ENCODE measurements at places on chromosomes 3 and 15.

DNA sequence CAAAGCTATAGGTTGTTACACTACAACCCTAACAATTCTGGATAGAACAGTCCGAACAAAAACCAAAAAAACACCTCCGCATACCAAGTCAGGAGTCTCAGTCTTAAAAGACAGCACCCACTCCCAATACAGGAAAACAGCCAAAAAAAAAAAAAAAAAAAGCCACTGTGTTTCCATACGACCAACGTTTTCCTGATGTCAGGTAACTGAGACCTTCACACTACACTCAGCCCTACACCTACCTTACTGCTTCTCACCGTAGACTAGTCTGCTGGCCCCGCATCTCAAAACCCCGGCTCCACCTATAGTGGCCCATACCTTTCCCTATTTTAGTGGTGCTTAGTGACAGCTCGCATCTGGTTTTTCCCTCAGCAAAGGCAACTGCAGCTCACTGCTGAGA is 339.5 kb upstream of the ADAMTS9 start:
- DNase-seq: no peak
- H3K27ac ChIP-seq: no peak overlapping the region
- no peaks in the 10 kb centered on the region for H3K4me1 ChIP-seq
- no peak overlapping the region for H3K4me3 ChIP-seq

DNA sequence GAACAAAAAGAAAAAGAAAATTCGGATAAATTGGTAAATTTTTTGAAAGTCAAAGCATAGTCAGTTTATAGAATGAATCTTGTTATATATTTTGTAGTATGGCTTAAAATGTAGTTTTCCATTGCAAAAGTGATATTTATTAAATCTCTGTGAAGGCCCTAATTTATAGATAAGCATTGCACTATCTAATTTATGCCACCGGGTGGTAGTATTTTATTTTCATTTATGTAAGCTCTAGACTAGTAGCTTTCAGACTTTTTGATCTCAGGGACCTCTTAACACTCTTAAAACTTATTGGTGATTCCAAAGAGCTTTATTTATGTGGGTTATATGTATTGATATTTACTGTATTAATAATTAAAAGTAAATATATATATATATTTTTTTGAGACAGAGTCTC is 133.9 kb upstream of the LRRFIP2 start:
- DNase-seq: no peak
- H3K36me3 ChIP-seq: peaks cover under 1% of the 10 kb centered on the region
- no peaks in the 10 kb centered on the region for H3K27me3 ChIP-seq
- no peak overlapping the region for H3K27ac ChIP-seq
- H3K4me1 ChIP-seq: no peaks in the 10 kb centered on the region
- no peak overlapping the region for H3K4me3 ChIP-seq

DNA sequence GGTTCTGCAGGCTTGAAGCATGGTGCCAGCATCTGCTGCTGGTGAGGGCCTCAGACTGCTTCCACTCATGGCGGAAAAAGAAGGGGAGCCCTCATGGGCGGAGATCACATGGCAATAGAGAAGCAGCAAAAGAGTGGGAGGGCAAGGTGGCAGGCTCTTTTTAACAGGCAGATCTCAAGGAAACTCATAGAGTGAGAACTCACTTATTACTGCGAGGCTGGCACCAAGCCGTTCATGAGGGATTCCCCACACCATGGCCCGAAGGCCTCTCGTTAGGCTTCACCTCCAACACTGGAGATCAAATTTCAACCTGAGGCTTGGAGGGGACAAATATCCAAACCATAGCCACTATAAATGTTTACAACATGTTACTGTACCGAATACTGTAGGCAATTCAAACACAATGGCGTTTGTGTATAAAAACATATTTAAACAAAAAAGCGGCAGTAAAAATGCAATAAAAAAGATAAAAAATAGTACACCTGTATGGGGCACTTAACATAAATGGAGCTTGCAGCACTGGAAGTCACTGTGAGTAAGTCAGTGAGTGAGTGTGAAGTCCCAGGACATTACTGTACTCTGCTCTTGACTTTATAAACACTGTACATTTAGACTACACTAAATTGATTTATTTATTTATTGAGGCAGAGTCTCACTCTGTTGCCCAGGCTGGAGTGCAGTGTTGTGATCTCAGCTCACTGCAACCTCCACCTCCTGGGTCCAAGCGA is 18.8 kb upstream of the MOBP start:
- no peak overlapping the region for H3K4me3 ChIP-seq
- H3K36me3 ChIP-seq: no peaks in the 10 kb centered on the region
- peak overlapping the region; percentile 73 for H3K27ac ChIP-seq
- DNase-seq: peak; percentile 38
- peaks cover 14% of the 10 kb centered on the region for H3K4me1 ChIP-seq
- H3K27me3 ChIP-seq: no peaks in the 10 kb centered on the region

DNA sequence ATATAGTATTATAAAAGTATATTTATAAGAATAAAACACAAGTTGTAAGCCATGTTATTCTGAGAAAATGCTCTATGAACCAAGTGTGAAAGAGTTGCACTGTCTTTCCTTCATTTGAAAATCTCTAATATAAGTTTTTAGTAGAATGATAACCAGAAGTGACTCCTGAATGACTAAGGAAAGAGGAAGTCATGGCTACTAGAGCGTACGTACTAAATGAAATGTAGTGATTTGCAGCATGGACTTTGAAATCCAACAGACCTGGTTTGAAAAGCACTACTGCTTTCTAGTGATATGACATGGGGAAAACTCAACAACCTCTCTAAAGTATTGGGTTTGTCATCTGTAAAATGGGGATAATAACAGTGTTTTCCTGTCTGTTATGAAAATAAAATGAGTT is 10.3 kb upstream of the DNAJC13 start:
- no peaks in the 10 kb centered on the region for H3K36me3 ChIP-seq
- H3K4me1 ChIP-seq: peaks cover 3% of the 10 kb centered on the region
- no peak for DNase-seq
- no peak overlapping the region for H3K27ac ChIP-seq
- H3K27me3 ChIP-seq: no peaks in the 10 kb centered on the region

DNA sequence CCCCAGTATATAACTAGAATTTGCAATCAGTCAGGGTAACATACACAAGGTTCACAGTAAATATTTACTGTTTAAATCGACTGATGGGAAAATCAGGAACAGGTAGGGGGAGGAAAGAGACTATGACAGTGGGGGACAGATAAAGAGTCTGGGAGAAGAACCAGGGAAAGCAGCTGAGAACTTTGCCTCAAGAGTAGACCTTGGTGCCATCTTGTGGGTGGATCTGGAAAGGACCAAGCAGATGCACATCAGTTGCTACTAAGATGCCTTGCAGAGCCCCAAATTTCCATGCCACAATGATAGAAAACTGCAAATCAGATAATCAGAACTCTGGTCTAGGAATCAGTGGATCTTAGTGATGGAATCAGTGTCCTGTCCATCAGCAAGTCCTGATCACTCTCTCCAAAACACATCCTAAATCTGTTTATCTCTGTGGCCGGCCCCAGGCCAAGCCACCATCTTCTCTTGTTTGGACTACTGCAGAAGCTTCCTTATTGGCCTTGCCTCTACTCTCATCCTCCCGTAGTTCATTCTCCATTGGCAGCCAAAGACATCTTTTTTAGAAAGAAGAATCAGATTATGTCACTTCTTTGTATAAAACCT is 62.7 kb downstream of the PDE8A start:
- no peaks in the 10 kb centered on the region for H3K36me3 ChIP-seq
- DNase-seq: peak; percentile 70
- no peak overlapping the region for H3K27ac ChIP-seq
- H3K4me1 ChIP-seq: peaks cover 9% of the 10 kb centered on the region
- H3K4me3 ChIP-seq: no peak overlapping the region

GRCh38 chr3:148903022-148903442 is 37.9 kb downstream of the CPA3 start:
- no peak overlapping the region for H3K27ac ChIP-seq
- H3K4me3 ChIP-seq: no peak overlapping the region
- H3K27me3 ChIP-seq: no peaks in the 10 kb centered on the region
- no peak for DNase-seq
- H3K4me1 ChIP-seq: no peaks in the 10 kb centered on the region

DNA sequence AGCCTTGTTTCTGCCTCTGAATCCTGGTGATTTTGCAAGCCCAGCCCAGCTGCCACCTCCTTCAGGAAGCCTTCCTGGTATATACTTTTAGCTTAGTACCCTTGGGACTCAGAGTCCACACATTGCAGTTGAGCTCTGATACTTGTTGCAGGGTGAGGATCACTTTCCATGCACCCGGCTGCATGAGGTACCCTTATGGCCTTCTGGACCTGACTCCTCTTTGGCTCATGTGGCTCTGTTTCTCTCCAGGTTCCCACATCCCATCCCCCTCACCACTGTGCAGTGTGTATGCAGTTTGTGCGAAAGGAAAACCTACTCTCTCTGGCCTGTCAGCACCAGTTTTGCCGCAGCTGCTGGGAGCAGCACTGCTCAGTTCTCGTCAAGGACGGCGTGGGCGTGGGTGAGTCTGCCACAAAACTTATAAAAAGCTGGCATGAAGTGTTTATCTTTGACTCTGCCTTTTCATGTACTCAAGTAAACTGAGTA is 23.1 kb upstream of the P4HTM start:
- DNase-seq: peak; percentile 41
- H3K4me1 ChIP-seq: peaks cover 18% of the 10 kb centered on the region
- no peak overlapping the region for H3K4me3 ChIP-seq
- H3K36me3 ChIP-seq: no peaks in the 10 kb centered on the region

- H3K4me3 ChIP-seq: no peak overlapping the region
- DNase-seq: no peak
- H3K27me3 ChIP-seq: no peaks in the 10 kb centered on the region
Measured at GRCh38 chr15:60798821-60799220, 319.9 kb upstream of the ICE2 start.

GRCh38 chr3:83218383-83219200 is 1457.1 kb upstream of the GBE1 start:
- H3K4me3 ChIP-seq: no peak overlapping the region
- H3K36me3 ChIP-seq: no peaks in the 10 kb centered on the region
- H3K27me3 ChIP-seq: no peaks in the 10 kb centered on the region
- no peak for DNase-seq
- H3K4me1 ChIP-seq: no peaks in the 10 kb centered on the region
- H3K27ac ChIP-seq: no peak overlapping the region

DNA sequence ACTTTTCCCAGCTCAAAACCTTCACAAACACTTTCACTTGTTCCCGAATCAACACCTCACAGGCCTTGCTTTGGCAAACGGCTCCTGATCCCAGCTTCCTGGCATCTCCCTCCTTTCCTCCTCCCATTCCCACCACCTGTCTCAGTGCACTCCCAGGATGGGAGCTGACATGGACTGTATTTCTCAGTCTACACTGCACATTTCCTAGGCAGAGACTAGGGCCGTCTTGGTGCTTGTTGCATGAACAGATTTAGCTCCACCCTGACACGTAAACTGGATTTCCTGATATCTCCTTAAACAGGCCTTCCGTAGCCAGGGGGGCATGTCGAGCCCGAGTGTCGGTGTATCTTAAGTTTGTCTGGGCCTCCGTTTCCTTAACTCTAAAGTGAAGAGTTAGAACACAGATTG is 790 bp upstream of the WHAMM start:
- peaks cover 9% of the 10 kb centered on the region for H3K36me3 ChIP-seq
- DNase-seq: no peak
- peak overlapping the region; percentile 99 for H3K27ac ChIP-seq

DNA sequence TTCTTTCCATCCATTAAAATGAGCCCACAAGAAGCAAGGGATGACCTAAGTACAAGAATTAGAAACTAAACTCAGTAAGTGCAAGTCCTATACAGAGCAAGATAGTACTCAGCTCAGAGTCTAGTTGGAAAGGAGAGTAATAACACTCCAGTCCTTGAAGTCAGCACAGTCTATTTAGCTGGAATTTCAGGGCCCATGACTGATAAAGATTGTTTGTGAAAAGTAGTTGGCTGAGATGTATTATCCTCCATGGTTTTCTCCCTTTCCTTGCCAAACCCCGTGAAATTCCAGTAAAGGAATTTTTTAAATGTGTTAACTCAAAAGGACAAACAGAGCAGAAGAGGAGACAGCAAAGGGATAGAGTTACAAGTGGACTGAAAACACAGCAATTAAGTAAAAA is 127.2 kb upstream of the STT3B start:
- no peaks in the 10 kb centered on the region for H3K27me3 ChIP-seq
- no peaks in the 10 kb centered on the region for H3K4me1 ChIP-seq
- no peak for DNase-seq
- no peak overlapping the region for H3K4me3 ChIP-seq
- H3K36me3 ChIP-seq: no peaks in the 10 kb centered on the region

DNA sequence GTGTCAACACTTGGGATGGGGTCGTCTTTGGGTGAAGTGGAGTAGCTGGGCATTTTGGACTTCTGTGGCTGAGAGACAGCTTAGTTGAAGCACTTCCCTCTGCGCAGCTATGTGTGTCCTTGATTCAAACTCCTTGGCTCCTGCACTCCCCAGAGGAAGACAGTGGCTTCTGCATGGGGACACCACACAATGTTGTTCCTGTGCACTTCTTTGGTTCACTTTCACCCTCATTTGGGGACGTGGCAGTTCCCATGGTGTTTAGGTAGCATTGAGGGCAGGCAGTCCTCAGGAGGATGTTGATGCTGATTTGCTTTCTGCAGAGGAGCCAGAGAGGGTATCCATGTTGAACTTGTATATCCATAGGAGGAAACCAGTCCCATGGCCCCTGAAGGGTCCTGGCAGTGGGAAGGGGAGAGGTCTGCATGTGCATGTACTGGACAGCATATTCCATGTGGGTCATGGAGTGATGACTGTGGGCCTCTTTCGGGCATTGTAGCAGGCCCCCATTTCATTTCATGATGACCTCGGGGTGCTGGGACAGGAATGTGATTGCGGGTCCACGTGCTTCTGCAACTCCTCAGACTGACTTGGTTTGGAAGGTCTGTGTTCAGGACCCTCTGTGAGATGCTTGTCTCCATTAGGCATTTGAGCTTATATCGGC is 135.4 kb downstream of the SNRPN start:
- no peaks in the 10 kb centered on the region for H3K27me3 ChIP-seq
- no peaks in the 10 kb centered on the region for H3K4me1 ChIP-seq
- H3K36me3 ChIP-seq: peaks cover 51% of the 10 kb centered on the region
- no peak overlapping the region for H3K4me3 ChIP-seq
- DNase-seq: no peak
- no peak overlapping the region for H3K27ac ChIP-seq

- no peaks in the 10 kb centered on the region for H3K36me3 ChIP-seq
- peak overlapping the region; percentile 100 for H3K4me3 ChIP-seq
- peaks cover 32% of the 10 kb centered on the region for H3K4me1 ChIP-seq
- H3K27ac ChIP-seq: peak overlapping the region; percentile 100
- no peak for DNase-seq
Measured at GRCh38 chr3:141877911-141878310, 1.5 kb downstream of the ATP1B3 start.

DNA sequence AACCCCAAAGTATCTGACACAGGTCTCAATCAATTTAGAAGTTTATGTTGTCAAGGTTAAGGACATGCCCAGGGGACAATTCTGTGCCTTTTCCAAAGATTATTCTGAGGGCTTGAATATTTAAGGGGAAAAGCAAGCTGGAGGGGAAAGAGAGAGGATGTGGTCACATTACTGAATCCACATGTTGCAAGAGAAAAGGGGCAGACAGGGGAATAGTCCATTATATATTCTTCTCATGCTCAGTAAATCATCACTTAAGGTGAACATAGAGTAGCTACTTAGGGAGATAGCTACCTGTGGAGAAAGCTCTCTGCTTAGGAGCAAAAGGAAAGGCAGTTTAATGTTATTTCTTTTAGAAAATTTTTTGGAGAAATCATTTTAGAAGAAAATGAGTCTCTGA is 751.6 kb downstream of the SI start:
- H3K36me3 ChIP-seq: no peaks in the 10 kb centered on the region
- no peak overlapping the region for H3K4me3 ChIP-seq
- no peak for DNase-seq
- H3K4me1 ChIP-seq: no peaks in the 10 kb centered on the region

GRCh38 chr3:66490984-66491383 is 9.8 kb downstream of the LRIG1 start:
- peaks cover 97% of the 10 kb centered on the region for H3K4me1 ChIP-seq
- H3K27ac ChIP-seq: peak overlapping the region; percentile 96
- no peaks in the 10 kb centered on the region for H3K27me3 ChIP-seq
- no peak for DNase-seq
- H3K36me3 ChIP-seq: no peaks in the 10 kb centered on the region

Data from transverse colon (tissue), 4 donors.